Neural cell (in vitro differentiated cells): ENCODE measurements at places on chromosomes 16 and 17. TPM values are rescaled to one million over a fixed set of nuclear protein-coding genes. Genes with fewer than 3 reads are reported as not detected.

The NAGS gene
- polyA plus RNA-seq = 0.50 TPM in 1 of 2 replicates, not detected in the other

The TP53TG3C gene
- not detected in 2 replicates for polyA plus RNA-seq

The LGALS9B gene
- not detected in 2 replicates for polyA plus RNA-seq

The LDHD gene
- polyA plus RNA-seq = 0.18 TPM in 1 of 2 replicates, not detected in the other

The ZNF287 gene
- 12.6 and 13.1 TPM in 2 replicates for polyA plus RNA-seq

The XPO6 gene
- polyA plus RNA-seq = 104 and 127 TPM in 2 replicates

The TBC1D3 gene
- 0.24 TPM in 1 of 2 replicates, not detected in the other for polyA plus RNA-seq

The MPO gene
- polyA plus RNA-seq = not detected in 2 replicates
